RKO (cell line): ENCODE measurements at places on chromosomes 3 and 15.

DNA sequence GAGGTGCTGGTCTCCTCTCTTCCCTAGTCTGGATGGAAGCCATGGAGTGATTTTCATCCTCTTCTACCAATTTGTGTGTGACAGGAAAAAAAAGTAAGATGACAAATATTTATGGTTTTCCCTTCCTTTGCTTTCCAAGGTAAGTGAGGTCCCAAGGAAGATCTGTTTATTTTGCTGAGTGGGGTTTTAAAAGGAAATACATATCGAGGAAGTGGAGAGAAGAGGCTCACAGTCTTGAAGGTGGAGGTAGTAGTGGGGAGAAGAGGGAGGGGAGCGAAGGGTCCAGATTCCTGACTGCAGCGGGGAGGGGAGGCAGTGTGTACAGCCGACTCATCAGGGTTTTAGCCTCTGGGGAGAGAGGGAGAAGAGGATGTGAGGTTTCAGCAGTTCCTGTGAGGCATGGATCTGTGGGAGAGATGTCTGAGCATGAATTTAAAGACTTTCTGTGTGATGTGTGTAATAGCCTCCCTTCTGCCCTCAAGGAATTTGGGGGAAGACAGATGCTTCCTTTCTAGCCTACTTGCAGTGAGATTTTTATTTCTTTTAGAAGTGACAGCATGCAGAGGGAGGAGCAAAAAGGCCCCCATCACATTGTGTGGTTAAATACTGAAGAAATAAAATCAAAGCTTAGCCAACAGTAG lies 272.4 kb downstream of the THRB start:
- DNase-seq, result no peak

DNA sequence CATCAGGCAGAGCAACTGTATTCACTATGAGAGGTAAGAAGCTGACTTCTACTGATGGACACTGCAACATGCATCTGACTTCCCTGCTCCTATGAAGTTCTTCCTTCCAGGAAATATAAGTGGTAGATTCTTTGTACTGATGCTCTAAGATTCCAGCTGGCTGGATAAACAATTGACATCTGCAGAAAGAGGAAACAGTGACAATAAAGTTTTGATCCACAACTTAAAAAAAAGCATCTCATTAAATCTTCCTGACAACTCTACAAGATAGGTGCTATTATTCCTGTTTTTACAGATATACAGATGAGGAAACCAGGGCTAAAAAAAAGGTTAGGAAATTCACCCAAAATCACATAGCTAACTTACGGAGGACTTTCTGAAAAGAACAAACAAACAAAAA lies 142.8 kb downstream of the VPS13C start:
- no peak for DNase-seq

GRCh38 chr15:83659417-83659812 lies 5.5 kb downstream of the ADAMTSL3 start:
- DNase-seq, result no peak

- DNase-seq, result peak; percentile 52
Measured at GRCh38 chr15:32956006-32956405, 238.2 kb downstream of the GREM1 start.

DNA sequence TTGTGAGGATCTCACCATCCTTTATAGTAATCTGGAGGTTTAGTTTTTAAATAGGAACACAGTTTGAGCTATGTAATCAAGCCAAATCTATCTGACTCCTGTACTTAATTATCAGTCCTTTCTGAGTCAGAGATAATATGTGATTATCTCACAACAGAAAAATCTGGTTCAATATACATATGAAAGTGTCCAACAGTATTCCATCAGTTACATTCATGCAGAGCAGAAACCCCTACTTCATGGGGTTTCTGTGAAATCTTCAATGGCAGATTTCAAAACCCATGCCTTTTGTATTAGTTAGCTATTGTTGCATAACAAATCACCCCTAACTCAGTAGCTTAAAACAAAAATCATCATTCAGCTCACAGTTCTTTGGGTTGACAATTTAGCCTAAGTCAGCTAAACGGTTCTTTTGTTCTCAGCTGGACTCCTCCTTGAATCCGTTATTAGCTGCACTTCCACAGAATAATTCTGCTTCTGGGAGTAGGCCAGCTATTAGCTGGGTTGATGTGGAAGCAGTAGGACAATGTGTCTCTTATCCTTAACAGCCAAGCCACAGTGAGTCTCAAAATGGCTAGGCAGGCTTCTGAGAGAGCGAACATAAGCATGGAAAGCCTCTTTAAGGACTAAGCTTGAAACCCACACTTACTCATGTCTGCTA lies 42.9 kb upstream of the ARPP21 start:
- DNase-seq, result no peak

DNA sequence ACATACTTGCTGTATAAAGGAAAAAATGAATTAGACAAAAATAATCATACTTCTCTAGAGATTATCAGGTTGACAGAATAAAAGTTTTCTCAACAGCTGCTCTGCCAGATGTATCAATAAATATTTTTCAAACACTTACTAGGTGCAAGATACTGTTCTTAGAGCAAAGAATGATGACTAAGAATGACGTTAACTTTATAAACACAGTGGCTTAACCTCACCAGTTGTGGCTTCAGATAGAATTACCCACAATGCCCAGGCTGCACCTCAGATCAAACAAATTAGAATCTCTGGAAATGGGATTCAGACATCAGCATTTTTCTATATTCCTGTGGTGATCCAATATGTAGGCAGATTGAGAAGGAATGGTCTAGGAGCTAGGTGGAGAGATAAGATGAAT lies 422.4 kb upstream of the ATP11B start:
- peak; percentile 35 for DNase-seq

DNA sequence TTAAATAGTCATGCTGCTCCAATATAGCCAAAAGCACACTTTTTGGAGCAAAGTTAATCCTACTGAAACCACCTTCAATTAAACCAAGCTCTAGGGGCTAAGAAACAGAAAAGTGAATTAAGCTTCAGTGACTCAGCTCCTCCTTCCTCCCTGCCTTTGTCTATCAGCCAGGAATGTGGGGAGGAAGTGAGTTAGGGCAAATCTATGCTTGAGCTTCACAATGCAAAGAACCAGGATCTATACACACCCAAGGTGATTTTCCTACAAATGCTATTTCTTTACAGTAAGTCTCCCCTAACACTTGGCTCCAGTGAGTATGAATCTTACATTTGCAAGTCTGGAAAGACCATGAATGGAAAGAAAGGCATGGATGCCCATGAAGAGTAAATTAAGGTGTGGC lies 212.1 kb downstream of the P3H2 start:
- peak; percentile 50 for DNase-seq

- no peak for DNase-seq
Measured at GRCh38 chr3:70097084-70097483, 97.6 kb downstream of the SAMMSON start.

GRCh38 chr3:108448593-108448992 lies 61.8 kb downstream of the MYH15 start:
- DNase-seq, result no peak

DNA sequence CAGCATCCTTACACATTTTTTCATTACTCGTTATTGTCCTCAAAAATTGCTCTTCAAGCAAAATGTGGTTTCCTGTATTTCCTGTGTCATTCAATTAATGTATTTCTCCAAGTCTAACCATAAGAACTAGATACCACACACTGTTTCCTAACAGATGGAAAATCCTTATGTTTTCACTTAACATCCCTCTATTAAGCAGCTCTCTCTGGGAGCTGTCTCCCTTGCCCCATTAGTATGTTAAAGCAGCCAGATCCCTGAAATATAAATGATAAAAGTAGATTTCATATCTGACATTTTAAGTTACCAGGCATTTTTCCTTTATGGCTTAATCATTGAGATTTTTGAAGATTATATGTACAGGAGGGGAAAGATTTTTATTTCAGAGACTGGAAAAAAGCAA lies 15.9 kb downstream of the PFN2 start:
- DNase-seq, result no peak

DNA sequence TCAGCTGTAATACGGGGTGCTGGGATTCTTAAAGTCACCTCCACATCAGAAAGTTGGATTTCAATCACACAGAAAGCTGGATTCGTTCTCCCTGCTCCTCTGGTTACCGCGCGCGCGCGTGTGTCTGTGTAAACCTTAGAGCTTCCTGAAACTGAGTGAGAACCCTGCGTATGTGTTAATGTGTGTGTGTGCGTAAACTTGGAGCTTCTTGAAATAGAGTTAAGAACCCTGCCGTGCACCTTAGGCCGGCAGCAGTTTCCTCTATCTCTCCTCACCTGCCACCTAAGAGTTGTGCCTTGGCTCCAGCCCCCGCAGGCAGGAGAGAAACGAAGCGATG lies 531 bp downstream of the LZTFL1 start:
- peak; percentile 47 for DNase-seq

DNA sequence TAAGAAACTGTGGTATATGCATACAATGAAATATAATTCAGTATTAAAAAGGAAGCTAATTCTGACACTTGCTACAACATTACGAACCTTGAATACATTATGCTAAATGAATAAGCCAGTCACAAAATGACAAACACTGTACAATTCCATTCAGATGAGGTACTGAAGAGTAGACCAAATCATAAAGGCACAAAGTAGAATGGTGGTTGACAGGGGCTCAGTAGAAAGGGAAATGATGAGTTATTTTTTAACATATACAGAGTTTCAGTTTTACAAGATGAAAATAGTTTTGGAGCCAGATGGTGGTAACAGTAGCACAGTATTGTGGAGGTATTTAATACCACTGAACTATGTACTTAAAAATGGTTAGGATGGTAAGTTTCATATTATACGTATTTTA lies 254.6 kb upstream of the RBMS3 start:
- no peak for DNase-seq

DNA sequence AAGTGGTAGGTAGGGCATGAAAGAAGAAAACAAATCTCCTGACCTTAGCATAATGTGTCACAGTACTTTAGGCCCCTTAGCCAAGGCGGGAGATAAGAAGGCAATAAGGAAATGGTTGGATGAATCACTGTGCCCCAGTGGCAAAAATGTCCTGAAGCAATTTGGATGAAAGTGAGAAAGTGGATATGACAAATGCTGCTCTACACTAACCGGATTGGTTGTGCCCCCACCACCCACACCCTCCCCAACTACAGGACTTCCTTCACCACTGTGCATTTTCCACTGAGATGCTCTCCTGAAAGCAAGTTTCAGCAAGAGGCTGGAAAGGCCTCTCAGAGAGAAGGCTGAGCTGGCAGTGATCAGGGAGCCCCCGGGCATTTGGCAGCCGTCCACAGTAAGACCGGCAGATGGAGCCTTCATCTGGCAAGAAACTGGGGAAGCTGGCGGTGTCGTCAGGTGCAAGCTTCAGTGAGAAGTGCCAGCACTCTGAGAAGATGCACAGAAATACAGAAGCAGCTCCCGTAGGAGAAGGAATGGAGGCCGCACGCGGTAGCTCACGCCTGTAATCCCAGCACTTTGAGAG lies 63.8 kb downstream of the ATP1B3 start:
- peak; percentile 81 for DNase-seq

GRCh38 chr3:12708584-12709192 lies 44.8 kb upstream of the RAF1 start:
- DNase-seq, result peak; percentile 37

DNA sequence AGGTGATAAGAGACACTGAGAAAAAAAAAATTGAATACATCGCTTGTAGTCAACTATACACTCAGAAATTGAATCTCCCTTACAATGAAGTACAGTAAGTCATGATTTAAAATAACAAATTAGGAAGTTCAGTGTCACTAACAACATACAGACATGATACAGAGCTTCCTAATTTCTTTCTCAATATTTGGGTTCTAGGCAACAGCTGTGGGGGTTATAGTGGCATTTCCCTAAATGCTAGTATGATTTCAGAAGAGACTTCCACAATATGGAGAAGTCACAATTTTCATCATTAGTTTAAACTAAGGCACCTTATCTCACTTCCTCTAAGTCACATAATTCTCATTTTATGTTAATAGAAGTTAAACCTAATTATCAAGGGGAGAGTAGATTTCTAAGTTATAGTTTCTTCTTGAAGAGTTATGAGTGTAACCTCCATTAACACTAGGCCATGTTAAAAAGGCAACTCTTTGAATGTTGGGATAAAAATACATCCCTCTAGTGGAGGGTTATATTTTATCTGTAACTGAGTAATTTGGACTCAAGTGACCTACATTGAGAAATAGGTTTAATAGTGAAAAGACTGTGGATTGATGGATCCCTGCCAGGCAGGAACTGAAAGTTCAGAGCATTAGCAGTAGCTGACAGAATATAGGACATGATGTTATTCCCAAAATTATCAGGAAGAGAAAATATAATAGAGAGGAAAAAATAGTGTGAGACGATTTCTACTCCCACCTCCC lies 286.0 kb upstream of the SUCLG2 start:
- peak; percentile 4 for DNase-seq

GRCh38 chr3:35932995-35933394 lies 293.7 kb downstream of the ARPP21 start:
- DNase-seq, result peak; percentile 43

GRCh38 chr15:54990793-54991192 lies 205.9 kb downstream of the RSL24D1 start:
- no peak for DNase-seq

DNA sequence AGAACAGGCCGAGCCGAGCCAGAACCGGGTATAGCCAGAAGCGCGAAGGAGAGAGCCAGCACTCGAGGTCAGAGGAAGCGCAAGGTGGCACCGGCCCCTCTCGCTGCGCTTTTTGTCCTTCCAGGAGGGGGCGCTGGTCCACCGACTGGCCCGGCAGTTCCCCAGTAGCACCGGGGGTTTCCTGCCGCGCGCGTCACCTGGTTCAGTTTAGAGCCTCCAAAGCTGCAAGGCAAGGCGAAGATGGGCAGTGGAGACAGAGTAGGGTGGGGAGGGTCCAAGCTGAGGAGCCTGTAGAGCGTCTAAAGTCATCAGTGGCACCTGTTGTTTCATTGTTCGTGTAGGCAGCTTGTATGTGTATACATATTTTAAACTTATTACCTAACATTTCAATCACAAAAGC lies 7.6 kb upstream of the NR2E3 start:
- DNase-seq, result no peak

DNA sequence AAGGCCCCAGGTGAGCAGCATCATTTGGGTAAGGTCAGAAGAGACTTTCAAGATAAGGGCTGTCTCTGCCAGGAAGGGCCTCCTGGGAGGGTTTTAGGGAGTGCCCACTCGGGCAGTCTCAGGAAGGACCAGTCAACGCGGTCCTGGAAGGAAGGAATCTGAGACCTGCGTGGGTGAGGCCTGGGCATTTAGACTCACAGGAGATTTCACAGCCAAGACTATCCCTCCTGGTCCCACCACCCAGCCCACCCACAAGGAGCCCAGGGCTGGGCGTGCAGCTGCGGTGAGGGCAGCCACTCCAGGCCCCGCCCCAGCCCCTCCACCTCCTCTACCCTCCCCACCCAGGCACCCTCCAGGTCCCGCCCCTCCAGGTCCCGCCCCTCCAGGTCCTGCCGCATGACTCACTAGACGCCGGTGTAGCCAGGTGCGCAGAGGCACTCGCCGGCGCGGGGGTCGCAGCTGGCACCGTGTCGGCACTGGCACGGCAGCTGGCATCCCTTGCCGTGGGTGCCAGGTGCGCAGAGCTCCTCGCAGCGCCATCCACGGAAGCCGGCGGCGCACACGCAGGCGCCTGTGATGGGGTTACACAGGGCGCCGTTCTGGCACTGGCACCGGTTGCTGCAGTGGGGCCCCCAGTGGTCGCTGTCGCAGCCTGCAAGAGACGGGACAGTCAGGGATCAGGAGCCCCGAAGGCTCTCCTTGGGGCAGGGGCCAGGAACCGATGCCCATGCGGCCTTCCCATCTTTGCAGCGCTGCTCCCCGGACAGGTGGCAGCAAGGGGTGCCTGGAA lies 112.7 kb downstream of the RAB11A start:
- no peak for DNase-seq

GRCh38 chr3:182937293-182938051 lies 42.9 kb downstream of the DCUN1D1 start:
- DNase-seq, result no peak

- DNase-seq, result peak; percentile 57
Measured at GRCh38 chr3:125374501-125374995, 577 bp downstream of the ZNF148 start.

GRCh38 chr15:67824197-67824968 lies 926 bp upstream of the SKOR1 start:
- no peak for DNase-seq
